ENCODE measurements at places on chromosomes 11 and 22. TPM values are rescaled to one million over a fixed set of nuclear protein-coding genes. Genes with fewer than 3 reads are reported as not detected.

DNA sequence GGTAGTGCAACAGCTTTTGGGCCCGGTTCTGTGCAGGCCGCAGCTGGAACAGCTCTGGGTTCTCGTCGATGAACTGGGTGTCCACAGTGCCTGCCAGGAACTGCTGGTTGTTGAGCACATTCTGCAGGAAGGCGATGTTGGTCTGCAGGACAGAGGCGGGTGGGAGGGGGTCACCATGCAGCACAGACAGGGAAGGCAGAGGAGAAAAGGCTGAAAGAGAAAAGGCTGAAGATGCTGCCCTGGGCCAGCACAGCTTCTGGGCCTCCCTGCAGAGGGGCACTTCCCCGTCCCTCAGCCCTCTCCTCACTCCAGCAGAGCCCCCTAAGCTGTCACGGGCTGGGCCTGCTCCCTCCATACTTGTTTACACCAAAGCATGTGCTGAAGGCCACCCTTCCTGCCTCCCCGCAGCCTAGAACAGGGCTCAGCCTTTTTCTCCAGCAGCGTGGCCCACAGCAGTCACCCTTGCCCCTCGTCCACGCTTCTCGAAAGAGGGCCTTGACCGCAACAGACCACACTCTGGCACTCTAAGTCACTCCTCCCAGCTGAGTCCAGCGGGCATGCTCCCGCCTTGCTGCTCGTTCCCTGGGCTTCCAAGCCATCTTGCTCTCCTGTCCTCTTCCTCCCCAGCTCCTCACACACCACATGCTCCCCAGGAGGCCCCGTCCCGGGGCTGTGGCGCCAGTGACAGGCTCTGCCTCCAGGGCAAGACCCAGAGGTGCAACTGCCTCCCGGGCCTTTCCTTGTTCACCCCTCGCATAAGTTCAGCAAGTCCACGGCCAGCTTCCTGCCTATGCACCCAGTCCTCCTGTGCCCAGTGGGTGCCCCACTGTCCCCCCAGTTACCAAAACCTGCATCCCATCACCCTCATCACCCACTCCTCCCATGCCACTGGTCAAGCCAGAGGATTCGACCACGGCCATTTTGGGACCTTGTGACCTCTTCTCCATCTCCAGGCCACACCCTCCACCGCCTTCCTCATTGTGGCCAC, 3.3 kb upstream of the LRFN4 start:
- DNase-seq = no peak

GRCh38 chr11:16958833-16959232, 55.4 kb downstream of the PLEKHA7 start:
- no peak for DNase-seq

GRCh38 chr11:69446108-69446507, 35.4 kb upstream of the LINC01488 start:
- DNase-seq = no peak

GRCh38 chr11:75275581-75275980, 35.0 kb downstream of the TPBGL start:
- DNase-seq = no peak

DNA sequence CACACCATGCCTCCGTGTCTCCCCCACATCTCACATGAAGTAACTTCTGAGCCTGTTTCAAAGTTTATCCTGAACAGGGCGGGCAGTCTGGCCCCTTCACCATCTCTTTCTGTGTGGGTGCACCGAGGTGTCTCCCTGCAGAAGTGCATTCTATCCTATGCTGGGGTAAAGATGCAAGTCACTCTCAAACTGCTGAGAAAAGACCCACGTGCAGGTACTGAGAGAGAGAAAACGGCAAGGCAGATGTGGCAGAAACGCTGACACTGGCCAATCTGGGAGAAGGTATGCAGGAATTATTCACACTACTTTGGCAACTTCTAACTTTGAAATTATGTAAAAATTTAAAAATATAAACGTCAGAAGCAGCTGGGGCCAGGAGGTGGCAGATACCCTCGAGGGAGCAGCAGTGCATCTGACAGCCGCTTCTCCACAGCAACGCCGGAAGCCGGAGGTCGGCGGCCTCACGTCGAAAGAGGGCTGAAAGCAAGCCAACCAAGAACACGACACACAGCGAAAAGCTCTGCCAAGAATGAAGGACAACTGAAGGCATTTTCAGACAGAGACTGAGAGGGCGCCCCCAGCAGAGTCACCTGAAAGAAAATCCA, 34.2 kb upstream of the MOB2 start:
- DNase-seq = no peak

GRCh38 chr22:27804470-27805297, 3.1 kb upstream of the MN1 start:
- DNase-seq = peak; percentile 65

- no peak for DNase-seq
Measured at GRCh38 chr11:26028393-26028911, 303.5 kb upstream of the ANO3 start.

DNA sequence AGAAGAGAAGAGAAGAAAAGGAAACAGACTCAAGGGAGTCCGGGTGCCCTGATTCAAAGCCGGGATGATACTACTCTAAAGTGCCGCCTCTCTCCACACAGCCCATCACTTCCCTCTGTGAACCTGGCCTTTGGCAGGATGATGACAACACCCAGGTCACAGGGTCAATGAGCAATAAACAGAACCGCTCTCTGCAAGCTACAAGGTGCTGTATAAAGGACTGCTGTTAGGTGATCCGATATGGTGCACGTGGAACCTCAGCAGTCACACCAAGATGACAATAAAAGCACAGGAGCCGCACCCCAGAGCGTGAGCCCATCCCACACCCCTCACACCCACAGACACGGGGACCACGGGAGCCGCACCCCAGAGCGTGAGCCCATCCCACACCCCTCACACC, 10.7 kb downstream of the TTLL1 start:
- no peak for DNase-seq

DNA sequence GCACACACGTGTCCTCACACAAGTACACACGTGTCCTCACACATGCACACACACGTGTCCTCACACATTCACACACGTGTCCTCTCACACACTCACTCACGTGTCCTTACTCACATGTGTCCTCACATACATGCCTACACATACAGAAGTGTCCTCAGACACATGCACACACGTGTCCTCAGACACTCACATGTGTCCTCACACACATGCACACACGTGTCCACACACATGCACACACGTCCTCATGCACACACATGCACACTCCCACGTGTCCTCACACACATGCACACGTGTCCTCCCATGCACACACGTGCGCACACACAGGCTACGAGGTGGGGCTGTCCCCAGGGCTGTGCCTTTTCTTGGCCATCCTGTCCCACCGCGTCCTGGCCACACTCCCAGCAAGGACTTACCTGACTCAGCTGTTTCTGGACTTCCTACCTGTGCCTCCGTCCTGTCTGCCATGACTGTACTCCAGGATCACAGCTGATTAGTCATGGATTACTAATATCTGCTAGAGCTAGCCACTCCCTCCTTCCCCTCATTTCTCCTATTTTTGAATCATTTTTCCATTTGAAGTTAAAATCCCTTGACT, 990.2 kb downstream of the BRD1 start:
- no peak for DNase-seq

- no peak for DNase-seq
Measured at GRCh38 chr11:117314840-117315239, 1.2 kb downstream of the BACE1 start.

GRCh38 chr11:33976495-33977199, 74.9 kb upstream of the CAPRIN1 start:
- DNase-seq = no peak

- no peak for DNase-seq
Measured at GRCh38 chr11:13042873-13043342, 33.8 kb downstream of the RASSF10 start.

DNA sequence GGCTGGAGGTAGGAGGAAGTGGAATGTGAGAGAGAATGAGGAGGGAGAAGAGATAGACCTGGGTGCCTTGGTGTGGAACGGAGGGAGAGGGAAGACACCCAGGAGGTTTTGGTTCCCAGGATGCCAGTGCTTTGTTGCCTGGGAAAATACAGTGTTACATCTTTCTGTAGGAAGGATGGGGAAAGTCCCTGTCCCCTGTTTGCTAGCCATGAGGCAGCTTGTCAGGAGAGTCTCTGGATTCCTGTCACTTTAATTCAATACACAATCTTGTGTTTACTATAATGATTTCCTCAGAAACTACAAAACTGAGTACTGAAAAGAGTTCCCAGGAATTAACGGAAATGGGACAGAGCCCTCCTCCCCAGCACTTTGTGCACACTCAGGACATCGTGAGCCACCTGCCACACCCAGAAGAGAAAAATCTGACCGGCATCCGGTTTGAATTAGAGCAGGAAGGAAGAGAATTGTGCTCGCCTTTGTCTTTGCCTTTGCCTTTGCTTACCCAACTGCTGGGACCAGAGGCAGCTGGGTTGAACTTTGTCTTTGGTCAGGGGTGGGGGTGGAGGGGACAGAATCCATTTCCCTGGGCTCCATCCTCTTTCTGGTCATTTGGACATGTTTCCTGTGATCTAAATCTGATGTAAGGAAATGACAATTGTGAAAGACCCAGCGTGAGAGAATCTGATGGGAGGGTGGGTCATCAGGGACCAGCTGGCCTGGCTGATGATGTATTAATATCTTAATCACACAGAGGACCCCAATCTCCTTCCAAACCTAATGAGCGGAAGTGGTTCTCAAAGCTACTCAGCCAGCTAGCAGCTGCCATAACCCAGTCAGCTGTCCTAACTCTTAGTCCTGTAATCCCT, 1.3 kb upstream of the LIMK2 start:
- DNase-seq = no peak

- no peak for DNase-seq
Measured at GRCh38 chr22:27895600-27895999, 23.5 kb downstream of the PITPNB start.

OR8B3 gene
- not detected for total RNA-seq

ZNF214 gene
- 1.2 TPM for total RNA-seq

KRTAP5-7 gene
- 0.08 TPM for total RNA-seq

RIC8A gene
- total RNA-seq = 93.8 TPM

CCDC88B gene
- total RNA-seq = 1.3 TPM

MOV10L1 gene
- total RNA-seq = not detected

CAPN5 gene
- 2.4 TPM for total RNA-seq
